ENCODE measurements at places on chromosomes 3 and 15.

GRCh38 chr3:172673210-172673679 is 37.6 kb downstream of the NCEH1 start:
- peak; percentile 23 for DNase-seq

- DNase-seq = no peak
Observed at GRCh38 chr15:52153900-52154895, 37.0 kb downstream of the GNB5 start.

GRCh38 chr15:66394472-66394871 is 7.8 kb downstream of the MAP2K1 start:
- no peak for DNase-seq

- DNase-seq = no peak
Observed at GRCh38 chr3:142215106-142215505, 10.3 kb downstream of the GK5 start.

DNA sequence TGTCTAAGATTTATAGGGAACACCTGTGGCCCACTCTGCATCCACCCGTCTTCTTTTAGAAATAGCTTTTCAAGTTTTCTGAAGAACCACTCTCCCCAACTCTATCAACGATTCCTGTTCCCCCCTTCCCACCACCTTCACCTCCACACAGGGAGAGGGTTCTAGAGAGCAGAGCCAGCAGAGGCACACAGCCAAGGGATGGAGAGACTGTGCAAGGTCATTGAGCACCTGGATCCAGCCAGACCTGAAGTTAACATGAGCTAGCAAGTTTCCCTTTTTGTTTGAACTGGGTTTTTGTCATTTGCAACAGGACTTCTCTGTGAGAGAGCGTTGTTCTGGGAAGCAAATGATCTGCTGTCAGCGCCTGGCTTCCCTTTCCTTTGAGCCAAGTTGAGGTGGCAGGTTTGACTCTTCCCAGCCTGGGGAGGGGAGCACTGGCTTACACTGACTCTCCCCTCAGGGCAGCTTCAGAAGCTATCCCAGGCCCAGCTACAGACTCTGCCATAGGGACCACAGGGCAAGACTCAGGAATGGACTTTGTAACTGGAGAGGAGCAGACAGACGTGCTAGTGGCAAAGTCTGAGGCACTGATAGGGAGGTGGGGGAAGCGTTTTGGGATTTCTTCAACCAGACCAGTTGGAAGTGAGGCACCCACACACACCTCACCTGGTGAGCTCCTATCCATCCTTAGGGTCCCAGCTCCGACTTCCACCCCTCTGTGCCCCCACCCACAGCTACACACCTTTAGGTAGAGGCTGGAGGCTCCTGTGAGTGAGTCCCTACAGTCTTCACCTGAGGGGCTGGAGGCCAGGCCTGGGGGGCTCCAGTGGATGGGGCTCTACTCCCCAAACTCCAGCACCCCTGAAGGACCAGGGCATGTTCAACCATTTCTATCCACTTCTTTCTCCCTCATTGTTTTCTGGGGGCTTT is 19.4 kb upstream of the PLXNA1 start:
- DNase-seq = no peak
